Thoracic aorta (tissue), 2 donors: ENCODE measurements at places on chromosomes 2 and 18. TPM values are rescaled to one million over a fixed set of nuclear protein-coding genes. Genes with fewer than 3 reads are reported as not detected.

The NPAS2 gene
- total RNA-seq = 29.2 TPM

DNA sequence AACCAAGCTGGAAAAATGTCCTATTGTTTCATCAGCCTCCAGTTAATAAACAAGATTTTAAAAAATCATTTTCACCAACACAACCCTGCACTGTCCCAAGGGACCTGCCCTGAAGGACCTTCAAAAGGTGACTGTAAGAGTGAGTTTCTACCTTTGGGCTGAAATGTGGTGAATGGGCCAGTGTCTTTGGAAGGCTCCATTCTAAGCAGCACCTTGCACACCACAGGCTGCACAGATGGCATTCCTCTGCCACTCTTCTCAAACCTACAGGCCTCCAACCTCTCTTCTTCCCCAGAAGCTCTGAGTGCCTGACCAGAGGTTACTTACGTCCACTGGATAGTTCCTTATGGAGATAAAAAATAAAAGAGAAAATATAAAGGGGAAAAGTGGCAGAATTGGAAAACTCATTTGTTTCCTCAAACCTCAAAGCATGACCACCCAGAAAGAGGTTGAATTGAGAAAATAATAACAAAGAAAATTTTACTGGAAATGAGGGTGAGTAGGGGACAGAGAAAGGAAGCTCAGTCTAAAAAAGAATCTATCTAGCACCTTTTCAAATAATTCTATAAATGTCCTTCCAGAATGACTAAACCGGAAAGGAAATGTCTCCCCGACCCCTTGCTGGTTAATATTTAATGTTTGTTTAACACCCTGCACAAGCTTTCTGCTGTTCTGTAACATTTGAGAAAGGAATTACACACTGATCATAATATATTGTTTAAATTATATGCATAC, 175.7 kb downstream of the METTL4 start:
- H3K4me1 ChIP-seq = no peaks in the 10 kb centered on the region
- no peak overlapping the region for H3K27ac ChIP-seq
- DNase-seq = no peak
- no peaks in the 10 kb centered on the region for H3K36me3 ChIP-seq
- no peak overlapping the region for H3K4me3 ChIP-seq

The HOXD4 gene
- 4.8 TPM for total RNA-seq

The RAD51AP2 gene
- total RNA-seq = not detected

- no peaks in the 10 kb centered on the region for H3K36me3 ChIP-seq
- no peak overlapping the region for H3K27ac ChIP-seq
Measured at GRCh38 chr2:191059308-191059707, 45.3 kb upstream of the STAT1 start.

DNA sequence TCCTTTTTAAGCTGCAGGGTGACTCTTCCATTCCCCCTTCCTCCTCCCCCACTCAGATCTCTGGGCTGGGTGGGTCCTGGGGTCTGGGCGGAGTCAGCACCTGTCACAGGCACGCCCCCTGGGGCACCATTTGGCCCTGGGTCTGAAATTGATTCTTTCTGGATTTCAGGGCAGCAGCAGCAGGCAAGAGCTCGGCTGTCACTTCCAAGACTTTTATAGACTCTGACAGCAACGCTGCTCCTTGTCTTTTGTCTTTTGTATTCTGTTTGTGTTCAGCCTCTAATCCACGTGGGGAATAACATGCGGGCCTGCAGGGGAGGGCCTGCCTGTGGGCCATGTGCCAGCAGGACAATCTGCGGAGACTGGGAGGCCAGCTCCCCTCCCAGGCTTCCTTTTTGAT, 3.9 kb downstream of the BOD1L2 start:
- H3K27me3 ChIP-seq = no peaks in the 10 kb centered on the region
- no peak overlapping the region for H3K4me3 ChIP-seq
- no peaks in the 10 kb centered on the region for H3K36me3 ChIP-seq
- no peak for DNase-seq

GRCh38 chr2:190277234-190278112, 42.2 kb downstream of the HIBCH start:
- H3K4me3 ChIP-seq = no peak overlapping the region
- no peaks in the 10 kb centered on the region for H3K27me3 ChIP-seq
- peaks cover 33% of the 10 kb centered on the region for H3K4me1 ChIP-seq

The WNT6 gene
- 2.5 TPM for total RNA-seq
